T-helper 1 cell (primary cell): ENCODE measurements at places on chromosomes 4 and X.
A peak's percentile ranks its signal among the peaks of the same experiment; 100 is the strongest.

- DNase-seq: no peak
Measured at GRCh38 chr4:85741381-85741780, 266.4 kb downstream of the ARHGAP24 start.

DNA sequence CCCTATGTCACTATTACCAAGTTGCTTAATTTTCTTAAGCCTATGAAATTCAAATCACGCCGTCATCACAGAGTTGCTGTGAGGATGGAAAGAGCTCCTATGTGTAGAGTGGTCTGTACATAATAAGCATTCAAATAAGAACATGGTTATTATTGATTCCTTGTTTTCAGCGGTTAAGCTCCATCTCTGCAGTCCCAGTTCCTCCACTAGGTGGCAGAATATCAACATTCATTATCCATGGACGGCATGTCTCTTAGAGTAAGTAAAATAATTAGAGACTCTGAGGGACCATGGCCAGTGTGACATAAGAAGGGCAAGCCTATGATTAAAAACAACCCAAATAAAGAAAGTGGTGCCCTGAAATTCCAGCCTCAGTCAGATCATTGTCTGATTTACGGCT lies 132.5 kb upstream of the NHS start:
- DNase-seq: no peak

DNA sequence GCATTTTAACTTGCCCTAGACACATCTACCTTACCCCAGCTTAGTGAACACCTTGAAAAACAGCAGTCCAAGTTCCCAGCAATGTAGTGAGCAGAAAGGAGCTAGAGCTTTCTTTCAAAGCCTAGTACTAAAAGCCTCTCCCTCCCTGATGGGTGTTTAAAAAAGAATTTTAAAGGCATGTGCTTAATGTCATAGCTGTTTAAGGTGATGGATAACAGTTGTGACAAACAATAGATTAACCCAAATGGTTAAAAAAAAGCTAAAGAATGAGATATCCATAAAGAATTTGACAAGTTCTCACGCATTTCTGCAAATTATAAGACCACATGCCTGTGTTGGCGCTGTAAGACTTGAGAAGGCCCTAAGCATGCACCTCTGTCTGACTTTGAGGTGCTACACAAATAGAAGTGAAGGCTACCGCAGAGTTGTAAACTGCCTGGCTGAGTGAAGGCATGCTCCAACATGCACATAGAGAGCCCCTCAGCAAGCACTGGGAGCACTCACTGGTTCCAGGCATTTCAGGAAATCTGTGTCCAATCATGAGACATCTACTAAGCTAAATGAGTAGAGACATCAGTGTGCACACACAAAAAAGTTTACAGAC lies 94.0 kb downstream of the PHF8 start:
- no peak for DNase-seq

- DNase-seq: no peak
Measured at GRCh38 chrX:129842510-129843208, 1.0 kb downstream of the ZDHHC9 start.

- peak; percentile 88 for DNase-seq
Measured at GRCh38 chr4:145179281-145179860, 1.0 kb downstream of the OTUD4 start.
